T-helper 2 cell treated with Interferon-gamma antibody and Interleukin-4, amounts not matched to agents 5 μg/mL and 100 μg/mL, for 36 hours (primary cell): ENCODE measurements at places on chromosomes 4 and X.
A peak's percentile ranks its signal among the peaks of the same experiment; 100 is the strongest.

DNA sequence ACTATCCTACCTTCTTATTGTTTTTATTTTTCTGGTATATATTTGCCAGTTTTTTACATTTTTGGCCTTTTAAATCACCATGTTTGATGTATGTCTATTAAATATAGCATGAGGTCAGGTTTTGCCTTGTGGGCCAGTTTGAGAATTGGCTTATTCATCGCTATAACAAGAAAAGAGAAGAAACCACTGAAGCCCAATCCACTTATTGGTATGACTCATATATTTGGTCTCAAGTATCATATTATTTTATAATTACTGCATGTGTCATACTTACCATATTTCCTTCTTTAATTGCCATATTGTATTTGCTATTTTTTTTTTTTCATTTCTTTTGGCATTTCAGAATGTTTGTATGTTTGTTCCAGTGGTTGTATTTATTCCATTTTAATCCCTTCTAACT, 99.3 kb downstream of the IRF2 start:
- no peak for DNase-seq

DNA sequence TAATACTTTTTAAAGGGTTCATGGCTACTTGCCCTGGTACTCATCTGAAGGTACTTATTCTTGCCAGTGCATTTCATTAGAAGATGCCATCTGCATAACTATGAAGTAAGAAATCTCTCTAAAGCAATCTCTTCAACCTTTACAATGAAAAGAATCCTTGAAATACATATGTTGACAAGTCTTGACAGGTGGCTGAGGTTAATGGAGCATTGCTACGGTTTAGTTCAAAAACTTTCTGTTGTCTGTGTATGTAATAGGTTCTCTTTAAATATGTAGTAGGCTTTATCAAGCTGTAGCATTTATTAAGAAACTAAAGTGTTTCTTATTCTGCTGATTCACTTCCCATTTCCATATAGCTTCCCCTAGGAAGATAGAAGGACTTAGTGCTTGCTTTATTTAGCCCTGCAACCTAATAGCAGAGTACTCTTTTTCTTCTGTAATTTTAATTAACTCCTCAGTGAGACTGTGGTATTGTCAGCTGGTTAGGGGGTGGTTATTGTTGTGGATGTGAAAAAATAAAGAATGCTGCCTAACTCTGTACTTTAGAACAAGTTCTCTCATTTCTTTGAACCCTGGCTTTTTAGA, 39.3 kb downstream of the SLAIN2 start:
- no peak for DNase-seq

- no peak for DNase-seq
Observed at GRCh38 chrX:130887376-130887775, 15.6 kb downstream of the ENOX2 start.

GRCh38 chr4:173801361-173801760, 271.3 kb upstream of the HAND2 start:
- no peak for DNase-seq

- no peak for DNase-seq
Observed at GRCh38 chrX:38106991-38107655, 100.8 kb downstream of the SYTL5 start.

GRCh38 chrX:10750581-10750980, 130.2 kb upstream of the MID1 start:
- DNase-seq, result no peak

DNA sequence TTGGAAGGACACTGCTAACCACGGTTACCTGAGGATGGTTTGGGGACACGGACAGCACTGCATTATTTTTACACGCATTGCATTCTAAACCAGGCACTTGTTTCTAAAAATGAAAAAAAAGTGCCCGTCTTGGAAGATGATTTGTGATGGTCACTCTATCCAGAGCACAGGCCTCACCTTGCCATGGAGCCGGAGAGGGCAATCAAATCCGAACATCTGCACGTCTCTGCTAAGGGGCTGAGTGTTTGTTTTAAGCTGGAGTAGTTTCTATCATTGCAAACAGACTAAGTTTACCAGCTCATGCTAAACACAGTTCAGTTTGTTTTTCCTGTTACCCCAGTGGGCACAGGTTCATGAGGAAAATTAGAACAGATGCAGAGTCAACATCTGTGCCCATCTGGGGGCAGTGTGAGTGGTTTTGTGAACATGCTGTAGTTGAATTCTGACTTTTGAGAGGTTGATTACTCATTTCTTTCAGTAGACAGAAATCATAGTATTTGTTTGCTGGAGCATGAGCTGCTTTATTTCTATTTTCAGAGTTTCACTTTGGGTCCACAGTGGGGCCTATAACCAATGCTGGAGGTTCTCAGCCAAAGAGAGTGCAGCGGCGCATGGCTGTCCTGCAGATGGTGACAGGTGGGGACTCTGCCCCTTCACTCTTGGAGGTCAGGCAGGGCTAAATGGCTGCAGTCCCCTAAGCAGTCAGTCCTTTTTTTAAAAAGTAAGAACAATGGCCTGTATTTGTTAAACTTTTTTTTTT, 65.4 kb upstream of the ENPP6 start:
- DNase-seq, result peak; percentile 65

GRCh38 chr4:183814461-183814860, 90.6 kb upstream of the STOX2 start:
- DNase-seq, result no peak

GRCh38 chrX:131046596-131046995, 11.6 kb upstream of the ARHGAP36 start:
- DNase-seq, result no peak

- no peak for DNase-seq
Observed at GRCh38 chr4:77636902-77637301, 31.3 kb downstream of the CXCL13 start.

DNA sequence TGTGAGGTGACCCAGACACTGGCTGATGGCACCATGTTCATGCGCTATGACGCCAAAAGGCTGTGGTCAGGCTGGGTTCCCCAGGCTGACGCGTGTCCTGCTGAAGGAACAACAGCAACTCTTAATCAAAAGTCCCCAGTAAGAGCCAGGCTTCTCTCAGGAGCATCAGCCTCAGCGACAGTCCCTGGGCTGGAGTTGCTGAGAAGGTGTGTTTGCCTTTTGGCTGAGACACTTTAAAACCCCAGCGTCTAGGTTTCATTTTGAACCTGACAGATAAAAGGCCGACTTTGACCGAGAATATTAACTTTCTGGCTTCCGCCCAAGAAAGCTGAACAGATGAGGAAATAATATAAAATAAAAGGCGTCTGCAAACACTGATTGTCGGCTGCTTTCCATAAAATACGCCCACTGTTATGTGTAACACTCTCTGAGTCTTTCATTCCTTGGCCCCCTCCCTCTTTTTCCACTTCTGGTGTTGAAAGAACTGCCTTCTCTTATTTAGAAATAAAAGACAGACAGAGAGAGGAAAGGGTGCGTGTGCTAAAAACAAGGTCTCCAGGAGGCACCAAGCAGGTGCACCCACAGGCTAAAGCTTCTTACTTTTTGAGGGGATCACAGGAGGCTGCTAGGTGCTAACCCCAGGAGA, 373.6 kb downstream of the MID1IP1 start:
- DNase-seq, result peak; percentile 46

DNA sequence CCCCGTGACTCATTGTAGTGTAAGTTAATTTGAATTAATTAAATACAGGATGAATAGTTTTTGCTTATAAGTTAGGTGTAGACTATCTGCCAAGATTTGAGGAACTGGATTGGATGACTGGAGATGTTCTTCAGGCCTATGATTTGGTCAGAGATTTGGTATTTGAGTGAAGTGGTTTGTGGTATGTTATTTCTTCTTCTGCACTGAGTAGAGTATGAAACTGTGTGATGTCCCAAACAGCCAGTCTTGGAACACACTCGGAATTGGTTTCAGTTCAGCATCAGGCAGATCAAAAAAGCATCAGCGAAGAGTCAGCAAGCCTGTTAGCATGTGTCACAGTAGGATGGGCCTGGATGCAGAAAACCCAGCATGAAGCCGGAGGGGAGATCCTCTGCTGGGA, 294.1 kb downstream of the ARHGAP10 start:
- no peak for DNase-seq

- no peak for DNase-seq
Observed at GRCh38 chr4:78190068-78190467, 132.9 kb downstream of the FRAS1 start.

DNA sequence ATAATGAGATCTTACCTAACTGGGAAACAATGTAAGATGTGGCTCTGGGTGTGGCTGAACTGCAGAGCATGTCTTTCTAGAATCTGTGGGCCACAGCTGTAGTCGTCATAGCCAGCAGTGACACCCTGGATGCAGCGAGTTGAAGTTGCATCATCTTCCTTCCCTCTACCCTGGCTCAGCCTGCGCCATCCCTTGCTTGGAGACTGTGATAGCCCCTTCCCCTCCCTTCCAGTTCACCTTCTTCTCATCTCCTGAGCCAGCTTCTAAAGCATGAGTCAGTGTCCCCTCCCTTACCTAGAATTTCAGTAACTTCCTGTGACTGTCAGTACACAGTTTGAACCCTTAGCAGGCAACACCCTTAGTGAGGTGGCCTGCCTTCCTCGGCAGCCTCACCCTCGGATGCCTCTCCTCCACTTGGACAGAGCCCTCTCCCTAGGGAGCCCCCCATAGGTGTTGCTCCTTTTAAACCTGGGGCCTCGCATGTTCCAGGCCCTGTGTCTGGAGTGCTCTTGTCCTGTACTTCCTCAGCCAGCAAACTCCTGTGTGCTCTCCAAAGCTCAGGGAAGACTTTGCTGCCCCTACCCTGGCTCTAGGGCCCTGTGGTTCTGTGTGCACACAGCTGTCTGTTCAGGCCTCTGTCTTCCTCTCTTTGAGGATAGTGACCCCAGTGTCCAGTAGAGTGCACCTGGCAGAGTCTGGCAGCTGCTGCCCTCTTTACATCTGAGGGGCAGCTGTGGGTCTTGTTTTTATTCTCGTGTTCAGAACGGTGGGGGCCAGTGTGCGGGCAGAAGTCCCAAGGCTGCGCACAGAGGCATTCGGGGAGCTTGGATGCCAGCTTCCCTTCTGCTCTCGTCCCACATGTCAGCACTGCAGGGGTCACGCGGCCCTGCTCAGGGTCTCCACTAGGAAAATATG, 43.7 kb upstream of the TADA2B start:
- DNase-seq, result no peak

- no peak for DNase-seq
Observed at GRCh38 chr4:78298618-78299017, 241.5 kb downstream of the FRAS1 start.

DNA sequence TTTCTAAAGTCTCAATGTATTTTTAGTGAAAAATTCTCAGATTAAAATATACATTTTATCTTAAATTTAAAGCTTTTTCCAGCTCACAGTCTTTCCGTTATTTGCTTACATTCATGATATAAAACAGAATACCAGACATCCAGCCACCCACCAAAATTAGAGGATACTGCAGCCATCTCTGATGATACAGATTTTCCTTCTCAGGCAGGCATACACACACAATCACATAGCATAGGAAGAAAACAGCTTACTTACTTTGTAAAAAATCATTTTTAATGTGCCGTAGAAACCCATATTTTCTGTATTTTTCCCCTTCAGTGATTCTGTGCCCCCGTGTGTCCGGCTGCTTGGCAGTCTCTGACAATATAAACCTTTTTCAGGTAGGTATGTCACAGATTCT, 183.7 kb downstream of the FBXW7 start:
- DNase-seq, result no peak

- DNase-seq, result no peak
Observed at GRCh38 chr4:43332052-43332425, 439.5 kb downstream of the GRXCR1 start.

GRCh38 chr4:144699565-144699964, 53.6 kb downstream of the HHIP start:
- no peak for DNase-seq

- DNase-seq, result no peak
Observed at GRCh38 chrX:93673869-93674271, at the start of gene FAM133A. TSS of gene FAM133A (plus strand) at chrX:93674206. CDS start at chrX:93709420, 35,214 bp downstream.

DNA sequence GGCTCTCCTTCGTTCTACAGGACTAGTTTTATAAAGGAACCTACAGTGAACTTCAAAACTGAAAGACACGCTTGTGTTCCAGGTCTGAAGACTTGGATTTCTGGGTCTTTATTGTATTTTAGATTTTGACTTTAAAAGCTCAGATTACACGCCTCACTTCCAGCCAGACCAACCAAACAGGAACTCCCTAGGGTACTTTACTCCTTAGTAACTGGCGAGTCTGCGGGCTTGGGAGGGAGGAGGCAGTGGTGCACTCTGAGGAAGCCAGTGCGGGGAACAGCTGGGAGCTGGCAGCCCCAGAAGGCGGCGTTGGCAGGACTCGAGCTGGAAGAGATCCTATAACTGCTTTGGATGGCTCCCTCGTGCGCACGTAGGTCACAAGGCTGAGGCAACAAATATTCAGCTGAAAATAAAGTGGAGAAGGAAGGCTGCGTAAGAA, 391 bp upstream of the PHKA1 start:
- DNase-seq, result peak; percentile 3

- no peak for DNase-seq
Observed at GRCh38 chr4:105194328-105195231, 47.9 kb downstream of the TET2 start.

- no peak for DNase-seq
Observed at GRCh38 chr4:74793757-74794381, 454 bp downstream of the BTC start.

- DNase-seq, result no peak
Observed at GRCh38 chr4:76087007-76087769, 12.7 kb downstream of the ART3 start.
